ENCODE measurements at places on chromosomes 1 and 21. TPM values are rescaled to one million over a fixed set of nuclear protein-coding genes. Genes with fewer than 3 reads are reported as not detected.

- no peak for DNase-seq
- H3K27ac ChIP-seq: no peak overlapping the region
- peaks cover 8% of the 10 kb centered on the region for H3K4me1 ChIP-seq
- no peaks in the 10 kb centered on the region for H3K27me3 ChIP-seq
Measured at GRCh38 chr1:247175458-247175857, 3.6 kb upstream of the ZNF124 start.

- H3K36me3 ChIP-seq: no peaks in the 10 kb centered on the region
- no peak for DNase-seq
- H3K4me3 ChIP-seq: peak overlapping the region; percentile 42
- peak overlapping the region; percentile 88 for H3K27ac ChIP-seq
- H3K4me1 ChIP-seq: peaks cover 46% of the 10 kb centered on the region
- H3K27me3 ChIP-seq: no peaks in the 10 kb centered on the region
Measured at GRCh38 chr1:51570063-51570710, 46.7 kb upstream of the OSBPL9 start.

GRCh38 chr1:241939798-241940197, 17.8 kb upstream of the BECN2 start:
- H3K4me1 ChIP-seq: no peaks in the 10 kb centered on the region
- H3K4me3 ChIP-seq: no peak overlapping the region
- DNase-seq: no peak
- no peaks in the 10 kb centered on the region for H3K36me3 ChIP-seq
- no peaks in the 10 kb centered on the region for H3K27me3 ChIP-seq
- no peak overlapping the region for H3K27ac ChIP-seq

SPOCD1 gene
- not detected for total RNA-seq

Data from activated CD8-positive, alpha-beta T cell treated with anti-CD3 and anti-CD28 coated beads, Interleukin-2, amount 10 ng/mL, durations not matched to agents 7 days and 5 days (primary cell).